ENCODE measurements at places on chromosomes 6 and 20.

DNA sequence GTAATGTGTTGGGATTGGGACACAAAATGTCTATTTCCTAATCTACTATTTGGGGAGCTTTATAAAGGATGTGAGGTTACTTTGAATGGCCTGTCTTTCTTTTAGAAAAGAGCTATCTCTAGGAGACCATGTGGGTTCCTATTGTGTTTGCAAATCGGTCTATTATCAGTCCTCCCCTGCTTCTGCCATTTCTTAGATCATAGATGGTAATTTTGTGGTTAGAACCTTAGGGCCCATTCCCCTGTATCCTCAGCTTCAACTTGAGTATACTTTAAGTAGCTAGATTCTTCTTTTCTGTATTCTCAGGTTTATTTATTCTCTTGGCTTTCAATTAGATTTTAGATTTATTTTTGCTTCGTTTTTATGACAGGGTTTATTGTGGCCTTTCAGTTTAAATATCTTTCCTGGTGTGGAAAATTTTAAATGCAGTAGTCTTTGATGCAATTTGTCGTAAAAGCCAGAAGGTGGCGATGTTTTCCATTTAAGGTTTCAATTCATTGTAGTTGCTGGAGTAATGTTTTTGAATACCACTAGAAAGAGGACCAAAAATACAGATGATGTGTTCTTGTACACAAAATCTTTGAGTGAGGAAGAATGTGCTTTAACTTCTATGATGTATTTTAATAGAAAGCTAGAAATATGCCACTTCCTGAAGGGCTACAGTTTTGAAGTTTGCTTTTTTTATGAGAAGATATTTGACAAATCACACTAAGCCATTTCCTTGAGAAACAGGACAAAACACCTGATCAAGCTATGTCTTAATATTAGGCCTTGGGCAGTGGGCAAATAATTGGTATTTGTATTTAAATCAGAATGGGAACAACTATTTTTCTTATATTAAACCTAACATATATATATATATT is 20.3 kb downstream of the TBPL1 start:
- DNase-seq: peak; percentile 75

DNA sequence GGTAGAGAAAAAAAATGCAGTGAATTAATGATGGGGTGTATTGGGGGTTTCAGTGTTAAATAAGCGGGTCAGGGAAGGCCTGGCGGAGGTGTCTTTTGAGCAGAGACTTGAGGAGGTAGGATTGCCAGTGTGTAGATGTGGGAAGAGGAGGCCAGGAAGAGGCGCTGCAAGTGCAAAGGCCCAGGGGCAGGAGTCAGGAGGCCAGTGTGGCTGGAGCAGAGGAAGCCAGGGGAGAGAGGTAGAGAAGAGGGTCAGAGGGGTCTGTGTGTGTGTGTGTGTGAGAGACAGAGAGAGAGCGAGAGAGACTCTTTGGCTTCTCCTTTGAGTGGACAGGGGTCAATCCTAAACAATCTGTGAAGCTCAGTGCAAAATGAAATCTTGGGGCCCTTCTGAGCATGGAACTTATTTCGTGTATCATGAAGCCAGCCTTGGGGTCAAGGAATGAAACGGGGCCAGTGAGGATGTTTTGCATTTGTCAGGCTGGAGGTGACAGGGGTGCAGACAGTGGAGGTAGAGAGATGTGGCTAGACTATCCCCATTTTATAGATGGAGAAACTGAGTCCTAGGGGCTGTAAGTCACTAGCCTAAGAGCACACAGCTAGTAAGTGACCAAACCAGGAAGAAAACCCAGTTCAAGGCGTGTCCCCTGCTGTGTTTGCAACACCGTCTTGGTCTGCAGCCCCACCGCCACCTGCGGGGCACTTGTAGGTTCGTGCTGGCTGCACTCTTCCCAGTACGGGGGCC is 9.7 kb upstream of the IP6K3 start:
- no peak for DNase-seq

- no peak for DNase-seq
Measured at GRCh38 chr20:49851991-49852390, 39.4 kb downstream of the SLC9A8 start.

DNA sequence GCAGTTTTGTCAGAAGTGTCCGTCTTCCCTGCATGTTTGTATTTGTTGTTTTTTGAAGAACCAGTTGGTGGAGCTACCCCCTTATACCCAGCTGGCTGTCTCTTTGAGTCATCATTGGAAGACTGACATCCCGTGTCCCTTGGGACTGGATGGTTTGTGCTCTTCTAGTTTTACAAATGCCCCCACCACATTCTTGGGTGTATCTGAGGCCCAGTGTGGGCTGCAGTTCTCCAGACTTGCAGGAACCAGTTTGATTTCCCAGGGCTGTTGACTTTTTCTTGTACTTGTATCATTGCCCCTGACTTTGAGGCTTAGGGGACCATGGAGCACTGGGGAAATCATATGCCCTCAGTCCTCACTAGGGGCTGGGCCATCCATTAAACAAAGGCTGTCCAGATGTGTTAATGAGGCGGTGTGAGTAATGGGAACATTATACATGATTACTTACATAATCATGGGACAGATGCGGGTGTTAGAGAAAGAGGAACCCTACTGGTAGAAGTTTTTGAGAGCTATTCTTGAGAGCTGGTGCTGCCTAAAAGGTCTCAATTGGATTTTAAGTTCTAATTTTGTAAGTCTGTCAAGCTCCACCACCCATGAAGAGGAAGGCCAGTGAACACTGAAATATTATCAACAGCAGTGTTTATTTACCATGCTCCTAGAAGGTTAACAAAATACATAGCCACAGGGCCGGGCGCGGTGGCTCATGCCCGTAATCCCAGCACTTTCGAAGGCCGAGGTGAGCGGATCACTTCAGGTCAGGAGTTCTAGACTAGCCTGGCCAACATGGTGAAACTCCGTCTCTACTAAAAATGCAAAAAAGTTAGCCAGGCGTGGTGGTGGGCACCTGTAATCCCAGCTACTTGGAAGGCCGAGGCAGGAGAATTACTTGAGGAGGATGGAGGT is 8.5 kb downstream of the JARID2 start:
- DNase-seq: no peak

DNA sequence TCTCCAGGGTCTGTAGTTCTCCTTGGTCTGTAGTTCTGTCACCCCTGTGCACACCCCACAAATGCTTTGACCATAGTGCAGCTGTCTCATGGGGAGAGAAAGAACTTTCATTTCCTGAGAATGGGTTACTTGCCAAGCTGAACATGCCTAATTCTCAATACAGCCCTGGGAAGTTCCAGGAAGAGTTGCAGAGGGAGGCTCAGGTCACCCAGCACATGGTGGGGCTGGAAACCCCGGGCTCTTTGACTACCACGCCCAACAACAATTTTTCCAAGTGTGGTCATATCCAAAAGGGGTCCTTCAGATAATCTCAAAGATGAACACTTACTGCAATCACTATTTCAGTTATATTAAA is 2.2 kb upstream of the PTPRA start:
- DNase-seq: peak; percentile 67

DNA sequence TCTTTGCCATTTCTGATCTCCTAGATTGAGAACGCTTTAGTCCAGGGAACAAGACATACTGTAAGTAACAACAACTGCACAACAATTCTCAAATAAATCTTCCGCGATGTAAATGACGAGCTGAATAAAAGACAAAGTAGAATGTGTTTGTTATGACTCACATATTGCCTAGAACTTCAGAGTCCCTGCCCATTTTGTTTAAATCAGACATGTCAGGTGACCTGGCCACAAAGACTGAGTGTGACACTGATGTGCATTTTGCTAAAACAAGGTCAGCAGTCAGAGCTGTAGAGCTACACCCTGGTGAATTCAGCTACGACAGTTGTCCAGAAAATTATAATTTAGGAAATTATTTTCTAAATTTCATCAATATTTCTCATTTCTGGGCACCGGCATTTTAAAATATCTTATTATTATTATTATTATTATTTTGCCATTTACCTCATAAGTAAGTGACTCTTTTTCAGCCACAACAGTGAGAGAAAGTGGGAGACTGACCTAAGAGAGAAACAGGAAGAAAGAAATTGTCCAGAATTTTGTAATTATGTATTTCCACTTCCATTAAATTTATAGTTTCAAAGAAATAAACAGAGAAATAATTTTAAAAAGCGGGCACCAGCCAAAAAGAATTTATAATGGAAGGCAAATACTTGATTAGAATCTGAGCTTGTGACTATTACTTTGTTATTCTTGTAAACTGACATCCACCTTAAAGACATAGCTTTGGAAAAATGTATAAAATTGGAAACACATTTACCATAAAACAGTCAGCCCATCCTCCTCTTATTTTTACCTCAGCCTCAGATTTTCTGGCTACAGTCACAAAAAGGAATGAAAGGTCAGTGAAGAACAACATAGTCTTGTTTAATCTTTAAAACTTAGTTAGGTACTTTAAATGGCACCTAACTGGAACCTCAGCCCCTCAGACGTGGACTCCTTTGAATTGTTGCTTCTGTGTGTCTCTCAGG is 157.0 kb upstream of the CITED2 start:
- DNase-seq: peak; percentile 67

GRCh38 chr6:131262060-131262459 is 126.8 kb downstream of the AKAP7 start:
- no peak for DNase-seq

DNA sequence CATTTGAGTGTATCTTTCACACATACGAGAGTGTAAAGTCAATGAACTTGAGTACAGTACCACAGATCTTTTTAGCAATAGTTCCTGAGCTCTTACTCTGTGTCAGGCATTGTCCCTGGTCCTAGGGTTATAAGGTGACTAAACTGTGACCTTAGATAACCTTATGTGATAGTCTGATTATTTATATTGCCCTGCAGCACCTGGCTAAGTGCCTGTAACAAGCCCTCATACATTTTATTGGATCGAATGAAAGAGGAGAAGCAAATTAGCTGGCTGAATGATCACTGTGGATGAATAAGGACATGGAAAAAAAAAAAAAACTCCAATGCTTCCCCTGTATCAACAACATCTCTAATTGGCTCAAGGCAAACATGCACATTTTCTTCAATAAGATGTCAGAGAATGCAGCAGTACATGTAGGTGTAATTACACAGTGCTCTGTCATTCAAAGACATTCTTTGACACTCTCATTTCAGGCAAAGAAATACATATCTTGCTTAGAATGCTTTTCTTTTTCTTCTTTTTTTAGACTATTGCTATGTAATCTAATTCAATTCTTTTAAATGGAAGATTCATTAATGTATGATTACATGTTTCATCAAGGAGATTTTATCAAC is 153.4 kb downstream of the PHACTR1 start:
- DNase-seq: no peak

- no peak for DNase-seq
Measured at GRCh38 chr6:25341203-25341552, 62.0 kb downstream of the CARMIL1 start.

DNA sequence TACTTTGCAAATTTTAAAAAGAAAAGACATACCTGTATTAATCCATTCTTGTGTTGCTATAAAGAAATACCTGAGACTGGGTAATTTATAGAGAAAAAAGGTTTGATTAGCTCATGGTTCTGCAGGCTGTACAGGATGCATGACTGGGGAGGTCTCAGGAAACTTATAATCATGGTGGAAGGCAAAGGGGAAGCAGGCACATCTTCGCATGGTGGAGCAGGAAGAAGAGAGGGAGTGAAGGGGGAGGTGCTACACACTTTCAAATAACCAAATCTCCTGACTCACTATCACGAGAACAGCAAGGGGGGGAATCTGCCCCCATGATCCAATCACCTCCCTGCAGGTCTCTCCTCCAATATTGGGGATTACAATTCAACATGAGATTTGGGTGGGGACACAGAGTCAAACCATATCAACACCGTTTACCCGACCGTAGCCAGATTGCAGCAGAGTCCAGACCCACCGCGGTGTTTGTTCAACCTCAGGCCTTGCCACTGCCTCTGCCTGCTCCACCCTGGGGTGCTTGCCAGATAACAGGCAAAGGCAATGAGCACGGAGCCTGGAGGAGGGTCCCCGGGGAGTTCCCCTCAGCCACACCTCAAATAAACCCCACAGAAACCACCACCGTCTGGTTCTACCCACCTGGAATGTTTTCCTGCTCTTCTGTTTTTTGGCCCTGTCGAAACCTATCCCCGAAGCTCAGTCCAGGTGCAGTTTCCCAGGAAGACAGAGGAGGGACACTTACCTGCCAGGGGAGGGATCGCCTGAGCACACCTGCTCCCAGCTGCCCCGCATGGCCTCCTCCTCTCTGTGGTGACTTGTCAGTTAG is 142.2 kb upstream of the AFDN start:
- DNase-seq: no peak

- DNase-seq: no peak
Measured at GRCh38 chr6:168514216-168514615, 73.2 kb downstream of the SMOC2 start.

GRCh38 chr6:17429383-17430061 is 36.1 kb downstream of the CAP2 start:
- peak; percentile 40 for DNase-seq

DNA sequence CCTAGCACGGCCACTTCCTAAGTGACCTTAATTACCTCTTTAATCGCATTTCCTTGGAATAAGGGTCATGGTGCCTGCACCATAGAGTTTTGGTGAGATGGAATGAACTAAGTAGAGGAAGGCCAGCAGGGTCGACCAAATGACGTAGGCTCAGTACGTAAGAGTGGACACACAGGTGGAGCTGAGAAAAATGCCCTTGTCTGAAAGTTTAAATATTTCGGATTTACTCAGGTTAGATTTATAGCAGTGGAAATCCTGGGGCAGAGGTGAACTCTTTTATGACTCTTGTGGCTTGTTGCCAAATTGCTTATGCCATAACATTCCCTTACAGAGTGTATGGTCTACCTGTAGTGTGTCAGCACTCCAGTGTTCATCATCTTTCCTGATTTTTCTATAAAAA is 23.6 kb upstream of the BTBD3 start:
- DNase-seq: no peak

DNA sequence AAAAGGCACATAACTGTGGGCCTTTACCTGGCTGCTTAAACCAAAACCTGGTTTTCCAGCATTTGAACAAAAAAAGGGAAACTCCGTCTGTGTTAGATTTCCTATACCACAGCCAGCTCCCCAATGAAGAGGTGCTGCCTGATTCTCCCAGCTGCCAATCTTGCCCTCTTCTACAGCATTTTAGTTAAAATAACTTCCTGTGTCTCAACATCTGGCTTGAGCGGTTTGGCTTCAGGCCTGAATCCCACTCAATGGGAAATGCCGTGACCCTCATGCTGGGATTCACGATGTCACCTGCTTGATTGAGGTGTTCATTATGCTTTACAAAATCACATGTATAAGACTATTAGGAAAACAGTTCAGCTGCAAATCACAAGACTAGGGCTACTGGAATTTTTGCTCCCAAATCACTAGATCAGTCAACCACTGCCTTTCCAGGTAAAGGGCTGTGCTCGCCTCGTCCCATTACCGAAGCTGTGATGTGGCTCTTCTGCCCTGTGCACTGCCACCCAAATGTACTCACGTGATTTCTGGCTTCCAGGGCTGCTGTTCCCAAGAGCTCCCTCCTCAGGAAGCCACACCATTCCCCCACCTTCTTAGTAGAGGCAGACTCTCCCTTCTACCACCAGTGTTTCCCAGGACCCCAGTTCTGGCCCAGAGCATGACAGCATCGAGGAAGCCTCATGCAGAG is 94.6 kb downstream of the PSMG4 start:
- no peak for DNase-seq
